T-helper 17 cell (primary cell): ENCODE measurements at places on chromosomes 1 and 21.

DNA sequence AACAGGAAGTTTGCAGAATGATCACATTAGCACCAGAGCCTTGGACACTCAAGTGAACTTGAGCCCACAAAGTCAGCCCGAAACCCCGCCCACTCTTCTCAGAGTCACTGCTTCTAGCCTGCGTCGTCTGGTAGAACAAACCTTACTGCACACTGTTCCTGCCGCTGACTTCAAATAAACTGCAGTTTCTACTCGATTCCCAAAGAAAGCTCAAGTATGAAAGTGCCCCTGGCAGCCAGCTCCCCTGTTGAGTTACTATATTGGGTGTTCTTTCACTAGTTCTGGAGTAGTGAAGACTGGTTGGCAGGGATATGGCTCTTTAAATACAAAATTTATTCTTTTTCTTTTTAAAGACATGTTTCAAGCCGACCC is 164.7 kb downstream of the GALNT2 start:
- DNase-seq: no peak

DNA sequence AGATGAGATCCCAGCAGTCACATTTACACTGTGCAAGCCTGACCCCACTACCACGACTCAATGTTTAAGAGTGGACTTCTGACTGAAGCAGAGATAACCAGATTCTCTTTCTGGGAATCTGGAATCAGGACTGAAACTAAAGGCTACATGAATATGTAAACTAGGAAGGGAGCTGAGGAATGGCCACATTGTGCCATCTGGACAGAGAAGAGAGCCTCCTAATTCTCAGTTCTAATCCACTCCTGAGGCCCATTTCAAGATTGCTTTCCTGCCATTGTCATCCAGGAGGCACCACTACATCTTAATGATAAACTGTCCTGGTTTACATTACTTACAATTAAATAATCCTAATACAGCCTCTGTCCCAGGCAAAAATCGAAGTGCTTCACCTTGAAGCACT is 6.5 kb downstream of the PAXBP1 start:
- no peak for DNase-seq

DNA sequence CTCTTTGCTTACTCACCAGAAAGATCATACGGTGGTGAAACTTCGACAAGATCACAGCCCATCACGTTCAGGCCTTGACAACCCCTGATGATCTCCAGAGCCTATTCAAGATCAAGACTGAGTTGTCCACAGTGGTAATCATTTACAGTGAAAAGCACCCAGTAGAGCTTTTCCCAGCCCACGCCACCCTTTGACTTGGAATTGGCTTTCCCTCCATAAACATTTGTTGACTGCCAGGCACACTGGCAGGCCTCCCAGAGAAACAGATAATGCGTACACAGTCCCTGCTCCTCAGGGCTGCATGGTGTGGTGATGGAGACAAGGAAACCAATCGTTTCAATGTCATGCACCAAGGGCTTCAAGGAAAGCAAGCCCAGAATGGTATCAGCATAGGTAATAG is 10.1 kb downstream of the AGMAT start:
- no peak for DNase-seq

- DNase-seq: peak; percentile 62
Measured at GRCh38 chr1:42682739-42683531, 717 bp downstream of the YBX1 start.

GRCh38 chr21:30216041-30216723 is at the start of gene CLDN8:
Gene CLDN8, minus strand, starts transcription at chr21:30216097. Its CDS starts 172 bp downstream, at chr21:30215925.
- DNase-seq: no peak

GRCh38 chr1:156571261-156571852 is 1.0 kb downstream of the IQGAP3 start:
- DNase-seq: no peak

DNA sequence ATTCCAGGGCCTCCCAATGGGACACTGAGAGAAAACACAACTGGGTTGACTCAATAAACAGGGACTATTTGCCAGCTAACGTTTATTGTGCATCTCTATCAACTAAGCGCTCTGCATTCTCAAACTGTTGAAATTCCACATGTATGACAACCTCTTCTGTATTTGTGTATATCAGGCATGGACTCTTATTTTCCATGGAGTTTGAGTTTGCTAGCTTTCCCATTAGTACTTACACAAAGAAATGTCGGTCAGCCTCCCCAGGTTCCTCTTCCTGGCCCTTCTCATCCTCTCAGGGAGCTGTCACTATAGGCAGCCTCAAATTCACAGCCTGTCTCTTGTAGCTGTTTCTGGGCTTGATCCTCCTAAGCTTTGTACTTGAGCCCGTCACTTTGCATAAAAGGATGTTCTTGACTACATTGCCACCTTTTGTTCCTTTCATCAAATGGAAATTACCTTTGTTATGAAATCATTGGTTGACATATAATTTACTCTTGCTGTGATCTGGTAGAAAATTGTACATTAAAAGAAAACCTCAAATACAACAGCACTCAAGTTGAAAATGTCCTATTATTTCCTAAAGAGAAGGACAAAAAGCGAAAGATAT is 60.0 kb upstream of the NTPCR start:
- DNase-seq: no peak

GRCh38 chr21:42056468-42056867 is 14.6 kb upstream of the UMODL1 start:
- no peak for DNase-seq

DNA sequence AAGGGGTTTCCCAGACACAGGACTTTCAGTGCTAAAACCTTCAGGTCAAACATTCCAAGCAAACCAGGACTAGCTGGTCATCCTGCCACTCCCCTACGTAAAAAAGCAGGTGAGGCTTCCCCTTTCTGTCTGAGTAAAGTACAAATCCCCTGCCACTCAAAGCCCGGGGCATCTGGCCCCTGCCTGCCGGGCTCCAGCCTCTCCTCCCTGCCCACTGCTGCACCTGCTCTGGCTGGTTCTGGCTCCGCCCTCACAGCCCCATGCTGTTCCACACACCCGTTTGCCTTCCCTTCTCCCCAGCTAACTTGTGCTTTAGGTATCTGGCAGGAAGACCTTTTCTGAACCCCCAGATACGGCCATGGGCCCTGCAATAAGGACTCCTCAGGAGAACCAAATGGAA is 23.3 kb upstream of the S100A7 start:
- DNase-seq: no peak

DNA sequence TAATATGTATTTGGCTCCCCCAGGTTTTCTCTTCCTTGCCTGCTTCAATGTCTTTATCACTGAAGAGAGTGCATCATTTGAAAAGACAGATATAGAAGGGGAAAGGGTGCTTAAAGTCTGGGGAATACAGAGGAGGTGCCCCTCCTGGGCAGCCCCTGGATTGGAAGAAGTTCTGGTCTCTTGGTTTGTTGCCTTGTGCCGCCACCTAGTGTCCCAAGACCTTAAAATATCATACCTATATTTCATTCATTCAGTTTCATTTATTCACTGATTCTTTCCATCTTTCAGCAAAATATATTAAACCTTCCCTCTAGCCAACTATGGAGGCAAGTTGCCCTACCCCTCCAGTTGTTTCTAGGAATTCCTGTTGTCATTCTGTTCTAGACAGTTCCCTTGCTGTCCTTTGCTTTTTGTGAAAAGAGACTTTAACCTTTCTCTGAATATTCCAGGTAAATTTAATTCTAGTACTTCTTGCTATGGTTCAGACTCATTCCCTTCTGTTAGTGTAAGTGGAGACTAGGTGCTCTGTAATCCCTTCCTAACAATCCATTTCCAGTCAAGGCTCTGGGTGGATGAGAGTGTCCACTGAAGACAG is 56.1 kb downstream of the MEF2D start:
- no peak for DNase-seq

- DNase-seq: no peak
Measured at GRCh38 chr1:22778862-22779520, 68.4 kb downstream of the EPHB2 start.

GRCh38 chr1:80171631-80172030 is 1165.1 kb upstream of the ADGRL4 start:
- DNase-seq: no peak

GRCh38 chr1:206839006-206839560 is 26.3 kb upstream of the IL20 start:
- no peak for DNase-seq

- DNase-seq: no peak
Measured at GRCh38 chr1:153192697-153193096, 10.5 kb upstream of the LELP1 start.

GRCh38 chr1:19325958-19326747 is 14.0 kb downstream of the SLC66A1 start:
- no peak for DNase-seq

GRCh38 chr21:35705237-35705887 is 355.0 kb downstream of the SETD4 start:
- DNase-seq: no peak

DNA sequence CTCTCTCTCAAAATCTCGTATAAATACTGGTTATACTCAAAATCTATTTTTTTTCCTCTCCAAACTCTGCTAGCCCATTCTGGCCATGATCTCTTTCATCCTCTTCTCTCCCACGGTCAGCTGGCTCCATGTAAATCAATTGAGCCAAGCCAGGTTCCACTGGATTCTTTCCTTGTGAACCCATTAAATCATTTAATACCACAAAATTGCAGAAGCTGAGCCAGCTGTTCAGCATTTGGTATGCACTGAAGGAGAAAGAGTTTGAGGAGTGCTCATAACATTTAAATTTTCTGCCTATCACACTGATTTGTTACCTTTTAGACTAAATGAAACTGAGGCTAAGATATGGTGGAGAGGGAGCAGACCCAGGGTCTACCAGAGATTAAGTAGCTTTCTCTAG is 29.1 kb upstream of the TADA1 start:
- no peak for DNase-seq

- no peak for DNase-seq
Measured at GRCh38 chr21:44391345-44392091, 38.1 kb downstream of the TRPM2 start.
